Bladder microvascular endothelial cell (primary cell): ENCODE measurements at places on chromosomes 3 and 15. TPM values are rescaled to one million over a fixed set of nuclear protein-coding genes. Genes with fewer than 3 reads are reported as not detected.

CTXND1 gene
- not detected in 2 replicates for total RNA-seq

C3orf18 gene
- 2.3 and 2.8 TPM in 2 replicates for total RNA-seq

GOLGA8R gene
- 0.16 and 1.3 TPM in 2 replicates for total RNA-seq

RTP3 gene
- total RNA-seq = not detected in 2 replicates
